ENCODE measurements at places on chromosomes 7 and 10.

- no peak for DNase-seq
These were observed 32.0 kb downstream of the GPAM start for GRCh38 chr10:112151524-112152039.

GRCh38 chr7:88057655-88058054 lies 123.6 kb downstream of the ADAM22 start:
- DNase-seq, result no peak

DNA sequence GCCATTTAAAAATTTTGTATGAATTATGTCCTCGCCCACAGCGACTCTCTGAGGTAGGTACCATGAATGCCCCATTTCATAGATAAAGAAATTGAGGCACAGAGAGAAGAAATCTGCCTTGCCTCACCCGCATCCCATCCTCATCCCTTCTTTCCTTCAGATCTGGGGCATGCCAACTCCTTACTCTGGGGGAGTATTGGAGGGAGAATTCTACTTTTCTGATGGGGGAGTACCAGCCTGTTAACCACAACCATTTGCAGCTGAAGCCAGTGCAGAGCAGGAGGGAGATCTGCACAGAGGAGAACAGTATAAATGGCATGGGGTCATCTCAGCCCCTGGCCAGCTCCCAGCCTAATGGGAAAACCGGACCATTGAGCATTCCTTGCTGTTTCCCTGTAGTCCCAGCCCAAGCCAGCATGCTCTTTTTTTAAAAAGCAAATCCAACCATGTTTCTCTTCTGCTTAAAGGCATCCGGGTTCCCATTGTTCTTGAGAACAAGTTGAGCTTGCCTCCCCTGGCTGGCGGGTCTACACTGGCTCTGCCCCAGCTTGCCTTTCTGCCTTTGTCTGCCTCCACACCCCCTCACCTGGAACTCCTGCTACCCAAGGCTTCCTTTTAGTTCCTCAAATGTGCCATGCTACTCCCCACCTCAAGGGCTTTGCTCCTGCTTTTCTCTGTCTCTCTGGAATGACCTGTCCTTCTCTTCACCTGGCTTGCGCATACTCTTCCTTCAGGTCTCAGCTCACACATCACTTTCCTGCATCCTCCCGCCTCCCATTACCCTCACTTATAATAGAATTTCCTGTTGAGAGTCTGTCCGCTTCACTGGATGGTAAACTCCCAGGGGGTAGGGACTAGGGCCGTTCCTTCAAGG lies 8.8 kb upstream of the ZNF503 start:
- DNase-seq, result peak; percentile 52

DNA sequence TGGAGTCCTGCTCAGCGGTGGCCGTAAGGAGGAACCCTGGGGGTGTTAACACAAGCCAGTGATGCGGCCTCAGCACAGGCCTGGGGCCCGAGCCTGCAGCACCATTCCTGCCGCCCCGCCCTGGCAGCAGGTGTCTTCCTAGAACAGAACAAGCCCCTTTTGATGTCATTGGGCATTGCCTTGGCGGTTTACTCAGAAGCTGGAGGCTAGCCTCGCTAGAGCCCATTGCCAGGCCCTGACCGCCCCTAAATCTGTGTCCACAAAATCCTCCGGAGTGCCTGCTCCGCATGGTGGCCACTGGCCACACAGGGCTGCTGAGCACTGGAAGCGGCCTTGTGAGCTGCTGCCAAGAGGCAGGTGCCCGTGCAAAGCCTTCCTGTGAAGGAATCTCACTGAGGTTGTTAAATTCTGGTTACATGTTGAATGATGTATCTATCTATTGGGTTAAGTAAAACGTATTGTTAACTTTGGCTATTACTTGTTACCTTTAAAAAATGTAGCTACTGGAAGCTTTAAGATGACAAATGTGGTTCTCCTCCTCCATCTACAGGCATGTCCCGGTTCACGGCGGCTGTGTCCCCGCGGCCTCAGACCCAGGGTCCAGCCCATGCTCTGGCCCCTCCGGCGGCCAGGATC lies 1.2 kb upstream of the INPP5A start:
- no peak for DNase-seq

DNA sequence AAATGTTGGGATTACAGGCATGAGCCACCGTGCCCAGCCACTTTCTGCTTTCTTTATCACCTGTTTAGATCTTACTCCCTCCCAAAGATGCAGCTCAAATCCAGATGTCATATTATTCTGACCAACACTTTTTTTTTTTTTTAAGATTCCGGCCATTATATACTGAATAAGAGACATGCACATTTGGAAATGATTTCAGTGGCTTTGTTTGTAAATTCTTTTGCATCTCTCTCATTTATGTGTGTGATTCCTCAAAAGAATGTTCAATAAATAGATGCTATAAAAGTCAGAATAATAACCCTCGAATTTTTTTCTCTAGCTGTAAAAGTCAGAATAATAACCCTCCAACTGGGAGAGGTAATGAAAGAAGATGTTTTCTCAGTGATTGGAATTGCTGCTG lies 25.4 kb downstream of the HECW1 start:
- no peak for DNase-seq

GRCh38 chr7:55336540-55336939 lies 28.6 kb upstream of the LANCL2 start:
- DNase-seq, result no peak

DNA sequence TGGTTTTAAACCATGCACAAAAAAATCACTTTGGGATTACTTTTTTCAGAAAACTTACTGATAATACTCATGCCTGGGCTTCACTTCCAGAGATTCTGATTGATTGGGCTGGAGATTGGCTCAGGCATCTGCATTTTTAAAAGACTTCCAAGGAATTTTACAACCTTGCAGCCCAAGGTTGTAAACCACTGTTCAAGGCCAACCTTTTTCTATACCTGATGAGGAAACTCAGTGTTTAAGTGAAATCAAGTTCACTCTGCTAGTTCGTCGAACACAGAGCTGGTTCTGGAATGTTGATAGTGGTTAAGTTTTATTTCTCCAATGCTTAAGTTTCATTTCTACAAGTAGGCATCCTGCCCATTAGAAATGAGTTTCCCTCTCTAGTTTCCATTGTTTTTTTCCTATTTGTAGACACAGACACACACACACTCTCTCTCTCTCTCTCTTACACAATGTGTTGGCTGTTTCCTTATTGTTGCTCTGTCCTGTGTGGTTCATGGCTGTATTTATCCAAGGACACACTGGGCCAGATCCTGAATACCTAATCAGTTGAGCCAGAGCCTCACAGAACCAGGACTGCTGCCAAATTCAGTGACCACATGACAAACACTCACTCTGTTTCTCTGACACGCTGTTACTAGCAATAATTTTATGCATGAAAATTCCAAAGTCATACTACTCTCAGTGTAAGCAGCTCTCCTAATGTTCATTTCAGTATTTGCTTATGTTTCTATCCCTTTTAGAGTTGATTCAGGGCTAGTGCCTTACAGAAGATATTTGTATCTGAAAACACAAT lies 3.7 kb upstream of the IFIT1B start:
- peak; percentile 87 for DNase-seq

DNA sequence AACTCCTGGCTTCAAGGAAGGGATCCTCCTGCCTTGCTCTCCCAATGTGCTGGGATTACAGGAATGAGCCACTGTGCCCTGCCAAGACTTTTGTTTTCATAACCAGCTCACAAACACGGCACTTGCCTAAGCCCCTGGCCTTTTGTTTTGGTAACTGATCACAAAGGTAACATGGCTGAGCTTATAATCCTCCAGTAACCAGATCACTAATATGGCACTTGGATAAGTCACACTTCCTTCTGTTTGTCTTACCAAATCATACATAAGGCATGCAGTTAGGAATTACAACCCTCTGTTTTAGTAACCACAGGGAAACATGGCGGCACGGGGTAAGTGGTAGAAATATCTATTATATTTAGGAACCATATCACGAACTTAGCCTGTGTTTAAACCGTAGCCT lies 577.1 kb downstream of the CALN1 start:
- no peak for DNase-seq

- DNase-seq, result no peak
These were observed 58.6 kb upstream of the OPALIN start for GRCh38 chr10:96417441-96417840.

DNA sequence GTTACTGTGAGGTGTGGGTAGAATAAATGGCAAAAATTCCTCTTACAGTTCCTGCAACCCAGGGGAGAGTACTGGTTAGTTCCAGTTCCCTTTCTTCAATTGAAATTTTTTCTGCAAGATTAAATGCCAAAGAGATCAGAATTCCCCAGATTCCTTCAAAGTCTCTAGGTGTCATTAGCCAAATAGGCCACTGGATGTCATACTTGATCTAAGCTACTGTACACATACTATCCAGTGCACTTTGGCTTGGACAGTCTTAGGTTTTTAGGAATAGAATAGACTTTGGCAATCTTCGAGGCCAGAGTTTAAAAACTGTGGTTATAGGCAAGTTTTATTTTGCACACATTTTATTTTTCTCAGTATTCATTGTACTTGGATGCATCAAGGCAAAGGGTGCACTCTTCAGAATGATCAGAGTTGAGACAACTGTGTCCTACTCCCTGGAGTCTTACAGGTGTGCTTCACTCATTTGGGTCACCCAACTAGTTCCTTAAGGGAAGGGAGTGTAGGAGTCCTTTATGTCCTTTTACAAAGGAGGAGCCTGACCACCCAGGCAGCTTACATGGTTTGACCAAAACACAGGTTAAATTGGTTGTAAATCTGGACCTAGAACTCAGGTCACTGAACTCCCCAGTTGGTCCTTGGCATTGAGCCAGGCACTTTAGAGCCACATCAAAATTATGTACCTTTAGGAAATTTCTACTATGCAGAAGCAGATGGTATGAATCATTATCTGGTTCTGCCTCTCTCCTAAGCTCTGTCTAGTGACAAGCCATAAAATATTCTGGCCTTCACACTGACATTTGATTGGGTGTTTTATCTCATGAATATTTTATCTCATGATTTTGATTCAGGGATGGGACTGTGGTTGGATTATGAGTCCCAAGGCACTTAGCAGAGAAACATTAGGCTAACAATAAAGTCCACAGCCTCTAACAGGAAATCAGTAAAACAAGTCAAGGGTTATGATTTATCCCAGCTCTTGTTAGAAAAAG lies 49.5 kb downstream of the ASAH2B start:
- DNase-seq, result no peak

DNA sequence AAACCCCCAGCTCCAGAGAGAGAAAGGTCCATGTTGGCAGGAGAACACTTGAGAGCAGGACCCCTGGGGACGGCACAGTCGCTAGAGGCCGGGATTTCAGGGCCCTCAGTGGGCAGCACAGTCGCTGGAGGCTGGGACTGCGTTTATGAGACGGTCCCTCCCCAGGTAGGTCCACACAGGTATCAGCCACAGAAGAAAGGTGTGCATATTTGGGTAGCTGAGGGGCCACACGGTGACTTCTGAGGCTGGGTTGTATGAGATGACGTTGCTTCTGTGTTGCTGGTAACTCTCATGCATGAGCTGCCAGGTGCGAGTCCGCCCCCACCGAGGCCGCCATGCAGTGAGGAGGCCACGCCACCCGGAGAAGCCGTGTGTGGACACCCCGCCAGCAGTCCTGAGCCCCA lies 56.9 kb upstream of the PPP2R2D start:
- no peak for DNase-seq

DNA sequence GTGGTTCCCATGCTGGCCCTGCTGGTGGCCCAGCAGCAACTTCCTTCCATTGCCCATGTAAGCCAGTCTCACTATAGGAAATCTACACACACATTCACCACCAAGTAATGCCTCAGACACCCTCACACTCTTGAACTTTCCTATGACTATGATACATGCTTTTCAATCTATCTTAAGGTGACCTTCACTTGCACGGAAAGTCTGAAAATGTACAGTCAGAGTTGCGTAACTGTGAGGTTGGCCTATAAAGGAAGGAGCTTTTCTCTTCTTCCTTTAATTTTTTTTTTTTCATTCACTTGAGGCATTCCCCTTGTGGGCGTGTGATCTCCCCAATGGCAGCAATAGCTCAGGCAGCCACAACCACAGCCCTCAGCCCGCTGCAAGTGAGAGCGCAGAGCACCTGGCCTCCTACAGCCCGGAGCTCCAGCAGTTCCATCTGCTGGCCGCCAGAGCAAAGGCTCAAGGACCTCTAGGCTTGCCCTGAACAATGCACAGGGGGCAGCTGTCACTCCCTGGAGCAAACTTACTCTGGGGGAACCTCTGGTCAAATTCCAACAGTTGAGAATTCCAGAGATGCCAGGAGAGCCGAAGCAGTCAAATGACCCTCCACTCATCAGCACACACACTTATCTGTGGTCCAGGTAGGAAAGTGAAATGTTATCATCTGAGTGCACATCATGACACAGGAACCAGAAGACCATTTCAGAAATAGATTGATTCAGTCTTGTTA lies 123.1 kb upstream of the ADO start:
- DNase-seq, result no peak

DNA sequence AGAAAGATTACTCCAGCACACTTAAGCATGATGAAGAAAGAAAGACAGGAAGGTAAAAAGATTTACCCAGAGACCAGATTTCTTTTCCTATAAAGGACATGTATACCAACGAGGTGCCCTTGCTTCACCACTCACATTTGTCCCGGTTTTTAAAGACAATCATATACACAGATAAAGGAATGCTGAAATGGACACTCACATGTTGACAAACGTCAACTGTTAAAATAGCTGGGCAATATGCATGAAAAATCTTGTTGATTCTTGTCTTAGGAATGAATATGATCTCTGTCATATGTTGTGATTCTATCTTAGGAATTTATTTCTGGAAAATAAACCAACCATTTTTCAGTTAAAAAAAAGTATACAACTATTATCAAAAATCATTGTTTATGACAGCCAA lies 158.2 kb downstream of the SRPK2 start:
- DNase-seq, result no peak

GRCh38 chr7:79046061-79046460 lies 407.4 kb downstream of the MAGI2 start:
- no peak for DNase-seq

GRCh38 chr7:80764132-80764531 lies 125.7 kb downstream of the CD36 start:
- no peak for DNase-seq

DNA sequence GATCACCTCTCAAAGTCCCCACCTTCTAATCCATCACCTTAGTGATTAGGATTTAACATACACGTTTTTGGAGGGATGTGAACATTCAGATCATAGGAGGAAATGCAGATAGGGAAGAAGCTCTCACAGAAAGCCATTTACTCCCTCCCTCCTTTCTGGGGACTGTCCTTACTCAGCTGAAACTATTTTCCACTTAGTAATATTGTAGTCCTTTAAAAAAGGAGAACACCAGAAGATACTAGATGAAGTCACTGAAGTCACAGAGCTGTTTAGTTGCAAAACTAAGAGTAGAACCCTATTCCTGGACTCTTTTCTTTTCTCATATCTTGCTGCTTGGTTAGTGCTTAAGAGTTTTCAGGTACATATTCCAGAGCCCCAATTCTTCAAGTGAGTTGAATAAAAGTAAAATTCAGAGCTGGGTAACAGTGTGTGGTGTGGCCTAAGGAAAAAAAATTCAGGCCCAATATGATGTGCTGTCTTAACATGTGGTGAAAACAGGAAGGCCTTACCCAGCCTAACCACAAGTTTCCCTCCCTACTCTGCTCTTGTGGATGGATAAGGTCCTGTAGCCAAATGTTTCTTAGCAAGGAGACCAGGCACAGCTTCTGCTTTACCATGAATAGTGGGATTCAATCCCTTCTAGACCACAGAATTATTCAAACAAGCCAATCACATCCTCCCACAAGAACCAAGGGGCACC lies 135.7 kb downstream of the INHBA start:
- DNase-seq, result no peak
